ENCODE measurements at places on chromosomes 2 and 18.

- H3K4me3 ChIP-seq: no peak overlapping the region
- H3K4me1 ChIP-seq: no peaks in the 10 kb centered on the region
- no peaks in the 10 kb centered on the region for H3K36me3 ChIP-seq
- no peak overlapping the region for H3K27ac ChIP-seq
Observed at GRCh38 chr2:74707837-74708236, 53.8 kb downstream of the SEMA4F start.

- H3K36me3 ChIP-seq: no peaks in the 10 kb centered on the region
- peak; percentile 13 for DNase-seq
- H3K27ac ChIP-seq: no peak overlapping the region
- H3K27me3 ChIP-seq: peaks cover 7% of the 10 kb centered on the region
- H3K4me1 ChIP-seq: no peaks in the 10 kb centered on the region
Observed at GRCh38 chr2:109736177-109736827, 57.8 kb upstream of the RGPD5 start.

DNA sequence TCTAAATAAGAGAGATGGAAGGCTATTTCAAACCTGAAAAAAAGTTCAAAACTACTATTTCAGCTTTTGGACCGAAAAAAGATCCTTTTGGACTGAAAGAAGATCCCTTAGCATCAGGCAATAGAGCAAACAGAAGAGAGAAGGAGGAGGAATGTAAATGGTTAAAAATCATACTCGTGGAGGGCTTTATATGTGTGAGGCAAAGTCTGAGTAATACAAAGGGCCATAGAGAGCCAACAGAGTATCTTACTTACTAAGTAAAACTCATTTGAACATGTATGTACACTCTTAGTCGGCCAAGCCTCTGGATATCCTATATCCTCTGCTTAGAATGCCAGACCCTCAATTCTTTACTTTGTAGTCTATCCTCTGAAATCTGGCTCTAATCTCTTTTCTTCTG lies 55.7 kb downstream of the ITSN2 start:
- H3K4me3 ChIP-seq: no peak overlapping the region
- H3K36me3 ChIP-seq: peaks cover 43% of the 10 kb centered on the region
- H3K27me3 ChIP-seq: no peaks in the 10 kb centered on the region
- H3K4me1 ChIP-seq: no peaks in the 10 kb centered on the region

GRCh38 chr2:189125195-189125594 lies 54.4 kb downstream of the COL5A2 start:
- H3K27me3 ChIP-seq: peaks cover 2% of the 10 kb centered on the region
- no peak overlapping the region for H3K27ac ChIP-seq
- no peaks in the 10 kb centered on the region for H3K4me1 ChIP-seq

Data from activated CD4-positive, alpha-beta T cell treated with anti-CD3 and anti-CD28 coated beads, Interleukin-2, amount 10 ng/mL, durations not matched to agents 7 days and 5 days (primary cell).